Fibroblast of skin of left quadriceps (primary cell): ENCODE measurements at places on chromosomes 12 and 14.
A peak's percentile ranks its signal among the peaks of the same experiment; 100 is the strongest.

GRCh38 chr14:100408350-100409002 lies 85.3 kb downstream of the SLC25A47 start:
- DNase-seq, result peak; percentile 28

DNA sequence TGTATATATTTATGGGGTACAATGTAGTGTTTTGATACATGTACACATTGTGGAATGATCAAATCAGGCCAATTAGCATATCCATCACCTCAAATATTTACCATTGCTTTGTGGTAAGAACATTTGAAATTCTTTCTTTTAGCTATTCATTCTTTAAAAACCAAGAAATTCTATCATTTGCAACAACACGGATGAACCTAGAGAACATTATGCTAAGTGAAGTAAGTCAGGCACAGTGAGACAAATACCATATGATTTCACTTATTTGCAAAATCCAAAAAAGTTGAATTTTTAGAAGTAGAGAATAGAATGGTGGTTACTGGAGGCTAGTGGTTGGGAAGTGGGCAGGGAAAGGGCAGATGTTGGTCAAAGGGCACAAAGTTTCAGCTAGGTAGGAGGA lies 129.3 kb upstream of the PTPRQ start:
- no peak for DNase-seq

DNA sequence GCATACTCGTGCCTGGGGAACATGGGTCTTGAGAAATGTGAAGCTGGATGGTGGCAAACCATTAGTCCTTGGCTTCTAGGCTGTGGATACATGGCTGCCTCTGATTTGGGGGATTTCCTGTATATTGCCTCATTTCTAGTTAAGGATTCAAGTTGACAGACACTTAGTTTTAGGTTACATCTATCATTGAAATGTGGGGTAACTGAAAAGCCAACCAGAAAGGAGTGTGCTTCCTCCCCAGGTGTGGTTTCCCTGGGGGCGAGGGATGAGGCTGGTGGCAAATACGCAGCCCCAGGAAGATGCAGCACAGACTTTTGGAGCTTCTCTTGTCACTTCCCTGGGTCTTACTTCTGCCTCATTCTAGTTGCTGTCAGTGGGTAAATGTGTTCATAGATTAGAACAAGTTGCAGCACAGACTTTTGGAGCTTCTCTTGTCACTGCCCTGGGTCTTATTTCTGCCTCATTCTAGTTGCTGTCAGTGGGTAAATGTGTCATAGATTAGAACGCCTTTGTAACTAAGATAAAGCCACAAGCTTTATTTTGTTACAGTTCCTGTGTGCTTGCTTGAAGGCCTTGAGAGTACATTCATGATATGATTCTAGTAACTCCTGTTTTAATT lies 85.1 kb downstream of the BORCS5 start:
- no peak for DNase-seq

DNA sequence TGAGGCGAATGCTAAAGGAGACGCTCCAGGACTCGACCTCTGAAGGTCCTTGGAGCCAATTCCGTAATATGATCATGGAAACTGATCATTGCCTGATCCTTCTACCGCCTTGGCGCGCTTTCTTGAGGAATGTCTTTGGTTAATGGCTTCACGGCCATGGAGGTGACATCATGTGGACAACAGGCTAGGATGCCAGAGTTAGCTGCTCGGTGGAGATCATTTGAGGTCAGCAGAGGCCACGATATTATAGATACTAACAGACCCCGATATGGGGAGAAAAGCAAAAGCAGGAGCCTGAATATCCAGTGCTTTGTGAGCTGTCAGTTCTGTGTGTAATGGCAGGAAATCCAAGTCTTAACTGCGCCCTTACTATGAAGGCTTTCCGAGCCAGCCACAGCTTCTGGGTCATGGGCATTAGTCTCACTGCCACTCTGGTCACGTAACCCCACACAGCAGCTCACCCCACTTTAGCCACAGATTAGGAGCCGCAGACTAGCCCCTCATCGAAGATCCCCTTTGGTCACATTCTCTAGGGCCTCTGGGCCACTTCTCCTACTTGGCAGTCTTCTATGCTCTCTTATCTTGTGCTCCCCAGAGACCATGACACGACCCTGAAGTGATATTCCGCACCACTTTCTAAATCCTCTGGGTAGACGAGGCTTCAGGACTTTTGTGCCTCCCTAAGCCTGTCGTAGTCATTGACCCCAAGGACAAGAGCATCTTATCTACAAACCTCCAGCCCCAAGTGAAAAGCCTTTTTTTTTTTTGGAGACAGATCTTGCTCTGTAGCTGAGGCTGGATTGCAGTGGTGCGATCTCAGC lies 724 bp upstream of the CS start:
- no peak for DNase-seq

GRCh38 chr14:97074456-97074855 lies 277.3 kb downstream of the VRK1 start:
- DNase-seq, result no peak

DNA sequence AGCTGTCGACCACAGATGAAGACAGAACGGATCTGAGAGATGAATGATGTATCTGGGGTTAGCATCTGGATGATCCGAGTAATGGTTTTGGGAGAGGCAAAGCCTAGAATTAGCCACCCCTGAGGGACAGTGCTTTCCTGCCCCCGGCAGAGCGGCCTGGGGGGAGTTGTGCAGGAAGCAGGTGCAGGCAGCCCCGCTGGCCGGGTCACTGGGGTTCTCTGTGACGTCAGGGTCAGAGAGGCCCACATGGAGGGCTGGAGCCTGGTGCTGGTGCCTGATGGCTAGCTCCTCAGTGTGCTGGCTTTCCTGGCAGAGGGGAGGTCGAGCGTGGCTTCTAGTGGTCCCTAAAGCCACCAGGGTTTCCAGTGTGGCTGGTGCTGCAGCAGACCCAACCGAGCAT lies 70.3 kb downstream of the ADGRD1 start:
- DNase-seq, result no peak

DNA sequence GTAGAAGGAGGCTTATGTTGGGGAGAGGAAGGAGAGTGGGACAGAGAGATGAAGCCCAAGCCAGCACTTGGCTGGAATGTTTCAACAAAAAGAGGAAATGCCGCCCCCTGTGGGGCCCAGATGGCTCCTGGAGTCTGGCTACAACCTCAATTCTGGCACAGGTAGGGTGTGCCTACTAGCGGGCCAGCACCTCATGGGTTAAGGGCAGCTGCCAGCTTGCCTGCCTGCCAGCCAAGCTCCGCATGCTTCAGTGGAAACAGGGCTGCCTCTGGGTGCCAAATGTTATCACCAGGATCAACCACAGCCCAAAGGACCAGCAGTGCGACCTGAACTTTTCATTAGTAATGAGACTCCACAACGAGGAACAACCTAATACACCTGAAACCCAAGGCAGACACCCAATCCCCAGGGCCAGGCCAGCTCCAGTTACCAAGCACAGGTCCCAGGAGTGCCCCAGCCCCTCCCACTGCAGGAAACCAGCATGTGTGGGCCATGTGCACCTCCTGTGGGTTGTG lies 11.3 kb downstream of the RAB15 start:
- no peak for DNase-seq

GRCh38 chr14:51929166-51929565 lies 60.2 kb upstream of the RTRAF start:
- peak; percentile 67 for DNase-seq

DNA sequence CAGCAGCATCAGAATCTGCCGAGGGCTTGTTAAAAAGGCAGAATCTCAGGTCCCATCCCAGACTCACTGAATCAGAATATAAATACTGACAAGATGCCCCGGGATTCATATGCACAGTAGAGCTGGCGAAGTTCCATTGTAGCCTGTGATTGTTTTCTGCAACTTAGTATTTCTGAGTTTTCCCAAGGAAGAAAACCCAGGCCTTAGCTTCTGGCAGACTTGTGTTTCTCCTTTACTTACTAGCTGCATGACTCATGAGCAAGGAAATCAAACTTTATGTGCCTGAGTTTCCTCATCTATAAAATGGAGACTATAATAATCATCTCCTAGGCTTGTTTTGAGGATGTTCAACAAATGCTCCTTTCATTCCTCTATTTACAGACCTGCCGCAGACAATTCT lies 278.5 kb upstream of the PLEKHG7 start:
- peak; percentile 20 for DNase-seq

- DNase-seq, result no peak
Measured at GRCh38 chr14:38089123-38089522, 118.6 kb upstream of the SSTR1 start.

DNA sequence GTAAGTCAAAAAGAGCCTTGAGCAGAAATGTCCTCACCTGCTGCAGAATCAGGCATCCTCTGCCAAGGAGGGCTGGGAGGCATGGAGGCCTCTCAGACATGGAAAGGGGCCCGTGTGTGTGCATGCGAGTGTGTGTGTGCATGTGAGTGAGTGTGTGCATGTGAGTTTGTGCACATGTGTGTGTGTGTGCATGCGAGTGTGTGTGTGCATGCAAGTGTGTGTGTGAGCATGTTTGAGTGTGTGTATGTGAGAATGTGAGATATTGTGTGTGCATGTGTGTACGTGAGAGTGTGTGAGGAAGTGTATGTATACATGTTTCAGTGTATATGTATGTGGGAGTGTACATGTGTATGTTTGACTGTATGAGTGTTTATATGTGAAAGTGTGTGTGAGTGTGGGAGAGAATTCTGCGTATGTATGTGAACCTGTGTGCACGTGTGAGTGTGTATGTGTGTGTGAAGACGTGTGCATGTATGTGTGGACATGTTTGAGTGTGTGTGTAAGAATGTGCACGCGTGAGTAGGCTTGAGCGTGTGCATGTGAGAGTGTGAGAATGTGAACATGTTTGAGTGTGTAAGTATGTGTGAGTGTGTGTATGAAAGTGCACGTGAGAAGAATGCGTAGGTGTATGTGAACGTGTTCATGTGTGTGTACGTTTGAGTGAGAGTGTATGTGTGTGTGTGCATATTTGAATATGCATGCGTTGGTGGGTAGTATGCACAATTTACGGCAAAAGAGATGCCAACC lies 90.8 kb downstream of the TBX5 start:
- no peak for DNase-seq

DNA sequence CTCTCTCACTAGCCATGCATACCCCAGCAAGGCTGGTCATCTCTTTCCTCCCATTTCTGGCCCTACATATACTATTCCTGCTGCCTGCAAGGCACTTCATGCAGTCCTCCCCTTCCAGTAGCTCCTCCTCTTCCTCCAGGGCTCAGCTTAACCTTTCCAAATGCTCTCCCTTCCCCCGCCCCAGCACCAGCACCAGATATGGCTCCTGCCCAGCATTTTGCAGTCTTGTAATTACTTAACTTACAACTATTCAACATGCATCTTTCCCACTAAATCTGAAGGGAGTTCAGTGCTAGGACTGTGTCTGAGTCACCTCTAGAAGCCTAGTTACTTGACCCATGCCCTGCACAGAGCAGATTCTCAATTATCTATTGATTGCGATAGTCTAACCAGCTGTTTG lies 1.8 kb upstream of the FBXO21 start:
- DNase-seq, result no peak

GRCh38 chr12:93425736-93426411 lies 15.9 kb downstream of the UBE2N start:
- DNase-seq, result no peak

GRCh38 chr14:92247947-92248346 lies 75.0 kb upstream of the SLC24A4 start:
- no peak for DNase-seq

GRCh38 chr14:69259168-69259526 lies 811 bp upstream of the GALNT16 start:
- no peak for DNase-seq

- no peak for DNase-seq
Measured at GRCh38 chr14:53231171-53231570, 78.0 kb upstream of the DDHD1 start.

DNA sequence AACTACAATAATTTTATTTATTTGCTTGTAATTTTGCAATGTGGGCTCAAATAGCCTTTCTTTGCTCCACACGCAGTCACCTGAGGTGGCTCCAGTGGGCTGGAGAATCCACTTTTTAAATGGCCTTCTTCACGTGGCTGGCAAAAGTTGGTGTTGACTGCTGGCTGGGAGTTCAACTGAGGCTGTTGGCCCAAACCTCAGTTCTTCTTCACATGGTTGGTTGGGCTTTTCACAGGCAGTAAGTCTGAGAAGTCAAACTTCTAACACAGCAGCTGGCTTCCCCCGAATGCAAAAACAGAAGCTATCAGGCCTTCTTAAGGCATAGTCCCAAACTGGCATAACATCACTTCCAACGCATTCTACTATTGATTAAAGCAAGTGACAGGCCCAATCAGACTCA lies 2.1 kb upstream of the OXA1L start:
- DNase-seq, result no peak

DNA sequence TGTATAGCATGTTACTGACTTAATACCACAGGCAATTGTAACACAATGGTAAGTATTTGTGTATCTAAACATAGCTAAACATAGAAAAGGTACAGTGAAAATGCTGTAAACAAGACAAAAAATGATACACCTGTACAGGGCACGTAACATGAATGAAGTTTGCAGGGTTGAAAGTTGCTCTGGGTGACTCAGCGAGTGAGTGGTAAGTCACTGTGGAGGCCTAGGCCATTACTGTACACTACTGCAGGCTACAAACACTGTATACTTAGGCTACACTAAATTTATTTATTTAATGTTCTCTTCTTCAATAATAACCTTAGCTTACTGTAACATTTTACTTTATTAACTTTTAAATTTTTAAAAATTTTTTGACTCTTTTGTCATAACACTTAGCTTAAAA lies 158.4 kb downstream of the IPO8 start:
- no peak for DNase-seq
